Spinal cord (tissue), 10 donors: ENCODE measurements at places on chromosomes 16 and 17. TPM values are rescaled to one million over a fixed set of nuclear protein-coding genes. Genes with fewer than 3 reads are reported as not detected.

DNA sequence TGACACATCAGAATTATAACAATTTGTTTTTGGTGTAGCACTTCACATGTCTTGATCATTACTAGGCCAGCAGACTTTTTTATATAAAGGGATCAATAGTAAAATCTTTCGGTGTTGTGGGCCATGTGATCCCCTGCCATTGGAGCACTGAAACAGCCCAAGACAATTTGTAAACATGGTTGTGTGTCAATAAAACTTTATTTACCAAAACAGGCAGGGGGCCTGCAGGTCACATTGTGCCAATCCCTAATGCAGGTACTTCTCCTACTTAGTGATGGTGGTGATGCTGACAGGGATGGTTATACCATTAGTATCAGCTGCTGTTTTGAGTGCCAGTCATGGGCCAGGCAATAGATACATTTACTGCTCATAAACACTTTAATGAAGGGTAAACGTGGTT is 319.9 kb downstream of the SNX29 start:
- no peak overlapping the region for H3K4me3 ChIP-seq
- no peaks in the 10 kb centered on the region for H3K36me3 ChIP-seq
- no peak for DNase-seq
- H3K4me1 ChIP-seq: no peaks in the 10 kb centered on the region

DNA sequence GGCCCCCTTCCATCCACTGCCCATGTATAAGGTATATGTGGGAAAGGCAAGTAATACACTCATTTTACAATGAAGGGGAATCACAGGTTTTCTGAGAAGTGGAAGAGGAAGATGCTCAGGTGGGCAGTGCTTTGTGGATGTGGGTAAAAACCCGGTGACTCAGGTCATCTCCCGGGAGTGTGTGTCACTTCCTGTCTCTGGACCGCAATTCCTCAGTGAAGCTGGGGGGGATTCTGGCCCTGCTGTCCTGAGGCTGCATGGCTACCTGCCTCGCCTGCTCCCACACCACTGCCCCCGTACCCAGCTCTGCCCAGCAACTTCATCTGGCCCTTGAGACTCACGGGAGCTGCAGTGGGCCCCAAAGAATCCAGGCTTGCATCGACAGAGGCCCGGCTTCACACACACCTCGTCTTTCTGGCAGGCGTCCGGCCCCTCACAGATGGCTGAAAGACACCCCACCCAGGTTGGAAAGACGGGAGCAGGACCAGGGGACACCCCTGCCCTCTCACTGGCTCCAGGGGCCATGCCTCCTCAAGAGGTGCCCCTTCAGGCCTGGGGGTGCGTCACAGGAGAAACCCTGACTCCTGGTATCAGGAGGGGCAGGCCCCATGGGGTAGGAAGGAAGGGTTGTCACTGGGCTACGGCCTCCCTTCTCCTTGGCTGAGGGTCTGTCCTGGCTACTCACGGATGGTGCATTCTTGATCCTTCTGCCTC is 882 bp downstream of the SCARF1 start:
- H3K27me3 ChIP-seq: peaks cover 3% of the 10 kb centered on the region
- peak overlapping the region; percentile 21 for H3K4me3 ChIP-seq
- peaks cover 65% of the 10 kb centered on the region for H3K4me1 ChIP-seq
- peak overlapping the region; percentile 6 for H3K27ac ChIP-seq

- H3K36me3 ChIP-seq: no peaks in the 10 kb centered on the region
- H3K27ac ChIP-seq: no peak overlapping the region
- DNase-seq: no peak
- H3K4me1 ChIP-seq: peaks cover 12% of the 10 kb centered on the region
- H3K27me3 ChIP-seq: no peaks in the 10 kb centered on the region
These were observed 107.9 kb downstream of the SMG6 start for GRCh38 chr17:2195729-2196128.

DNA sequence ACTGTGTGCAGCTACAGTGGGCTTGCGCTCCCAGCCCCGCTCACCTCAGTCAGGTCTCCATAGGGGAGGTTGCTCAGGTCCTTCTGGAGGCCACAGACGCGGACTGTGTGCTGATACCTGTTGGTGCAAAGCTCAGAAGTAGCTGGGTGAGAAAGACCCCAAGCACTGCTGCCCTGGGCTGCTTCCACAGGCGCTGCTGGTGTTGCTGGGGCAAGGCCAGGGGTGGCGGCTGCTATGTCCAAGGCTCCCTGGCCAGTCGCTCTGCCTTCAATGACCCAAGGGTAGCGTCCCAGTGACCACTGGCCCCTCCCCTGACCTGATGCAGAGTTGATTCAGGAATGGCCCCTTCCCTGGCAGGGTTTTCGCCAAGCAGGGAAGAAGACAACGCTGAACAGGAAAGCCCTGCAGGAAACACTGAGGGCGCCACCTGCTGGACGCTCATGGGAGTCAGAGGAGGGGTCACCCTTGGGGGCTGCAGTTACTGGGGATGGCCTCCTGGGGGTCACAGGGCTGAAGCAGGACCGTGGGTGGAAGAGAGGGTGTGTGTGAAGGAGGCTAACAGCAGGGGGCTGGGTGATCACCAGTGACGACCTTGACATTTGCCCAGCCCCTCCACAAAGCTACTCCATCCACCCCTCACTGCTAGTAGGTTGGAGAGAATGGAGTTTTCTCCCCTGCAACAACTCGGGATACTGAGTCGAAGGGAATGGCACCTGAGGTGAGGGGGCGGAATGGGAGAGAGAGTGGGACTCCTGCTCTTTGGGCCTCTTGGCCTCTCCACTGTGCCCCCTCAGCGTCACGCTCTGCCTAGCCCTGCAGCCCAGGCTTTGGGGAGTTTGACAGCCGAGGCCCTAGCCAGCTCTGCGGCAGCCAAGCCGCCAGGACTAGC is 38.3 kb downstream of the ABCC12 start:
- peaks cover 5% of the 10 kb centered on the region for H3K4me1 ChIP-seq
- no peak for DNase-seq
- H3K36me3 ChIP-seq: no peaks in the 10 kb centered on the region
- no peaks in the 10 kb centered on the region for H3K27me3 ChIP-seq

DNA sequence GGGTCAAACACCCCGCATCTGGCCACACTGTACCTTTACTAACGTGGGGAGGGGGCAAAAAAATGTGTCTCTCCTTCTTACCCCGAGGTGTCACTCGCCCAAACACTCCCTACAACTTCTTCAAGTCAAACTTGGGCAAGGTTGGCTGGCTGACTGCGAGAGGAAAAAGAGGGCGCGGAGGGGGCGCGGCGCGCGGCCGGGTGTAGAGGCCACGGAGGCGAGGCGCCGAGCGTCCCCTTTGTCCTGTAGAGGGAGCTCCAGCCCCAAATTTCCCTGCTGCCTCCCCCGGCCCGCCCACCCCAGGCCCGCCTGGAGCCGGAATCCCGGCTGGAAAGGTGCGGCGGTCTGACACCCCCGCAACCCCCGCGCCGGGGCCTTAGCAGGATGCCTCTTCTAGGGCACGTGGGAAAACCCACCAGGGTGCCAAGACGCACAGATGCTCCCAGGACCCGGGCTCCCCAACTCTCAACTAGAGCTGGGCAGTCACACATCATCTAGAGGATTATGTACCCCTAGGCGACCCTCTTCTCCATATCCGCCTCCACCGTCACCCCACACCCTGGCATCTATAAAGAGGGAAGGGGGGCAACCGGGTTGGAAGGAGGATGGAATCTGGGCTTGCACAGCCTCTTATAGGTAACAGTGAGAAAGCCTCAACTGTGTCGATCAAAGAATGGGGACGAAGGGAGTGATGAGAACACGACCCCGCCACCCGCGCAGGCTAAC is 4.2 kb downstream of the IRX3 start:
- DNase-seq: peak; percentile 69
- H3K4me3 ChIP-seq: no peak overlapping the region
- peaks cover 85% of the 10 kb centered on the region for H3K27me3 ChIP-seq
- H3K4me1 ChIP-seq: peaks cover 60% of the 10 kb centered on the region
- H3K27ac ChIP-seq: no peak overlapping the region
- H3K36me3 ChIP-seq: peaks cover 16% of the 10 kb centered on the region

DNA sequence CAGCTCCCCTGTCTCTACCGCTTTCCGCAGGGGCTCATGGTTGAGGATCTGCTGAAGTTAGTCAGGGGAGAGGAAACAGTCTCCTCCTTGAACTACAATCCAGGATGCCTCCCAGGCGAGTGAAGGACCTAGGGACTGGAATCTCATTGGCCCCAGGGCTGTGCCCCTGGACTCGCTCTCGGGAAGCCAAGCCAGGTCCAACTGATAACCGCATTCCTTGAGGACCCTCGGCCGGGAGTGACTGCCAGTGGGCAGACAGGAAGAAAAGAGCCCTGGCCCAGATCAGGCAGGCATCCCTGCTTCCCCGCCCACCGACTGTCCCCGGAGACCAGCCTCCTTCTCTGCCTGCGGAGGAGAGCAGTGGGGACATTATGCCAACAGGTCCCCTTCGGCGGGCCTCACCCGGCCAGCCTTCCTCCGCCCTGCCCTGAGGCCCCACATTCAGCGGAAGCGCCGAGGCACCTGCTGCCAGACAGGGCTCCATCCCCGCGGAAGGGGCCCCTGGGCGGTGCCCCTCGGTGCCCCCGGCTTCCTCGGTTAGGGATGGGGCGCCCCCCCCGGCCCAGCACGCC is 776 bp downstream of the LRRC75A start:
- H3K4me3 ChIP-seq: peak overlapping the region; percentile 45
- H3K4me1 ChIP-seq: peaks cover 51% of the 10 kb centered on the region
- H3K27ac ChIP-seq: no peak overlapping the region
- peaks cover 3% of the 10 kb centered on the region for H3K36me3 ChIP-seq
- H3K27me3 ChIP-seq: no peaks in the 10 kb centered on the region

DNA sequence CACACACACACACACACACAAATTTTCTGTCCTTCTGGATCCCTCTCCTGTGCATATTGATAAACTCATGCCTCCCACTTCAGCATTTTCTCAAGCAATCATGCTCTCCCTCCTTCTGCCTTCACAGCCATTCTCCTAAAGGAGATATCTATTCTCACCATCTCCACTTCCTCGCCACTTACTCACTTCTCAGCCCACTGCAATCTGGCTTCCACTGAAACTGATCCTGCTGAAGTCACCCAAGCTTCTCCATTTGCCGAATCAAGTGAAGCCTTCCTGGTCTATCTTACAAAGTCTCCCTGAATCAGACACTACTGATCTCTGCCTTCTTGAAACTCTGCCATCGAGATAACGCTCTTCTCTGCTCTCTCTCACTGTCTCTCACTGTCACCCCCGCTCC is 54.0 kb upstream of the GNAO1 start:
- H3K36me3 ChIP-seq: no peaks in the 10 kb centered on the region
- no peaks in the 10 kb centered on the region for H3K27me3 ChIP-seq
- no peak overlapping the region for H3K4me3 ChIP-seq
- no peaks in the 10 kb centered on the region for H3K4me1 ChIP-seq
- no peak overlapping the region for H3K27ac ChIP-seq
- no peak for DNase-seq

- H3K27me3 ChIP-seq: no peaks in the 10 kb centered on the region
- no peaks in the 10 kb centered on the region for H3K4me1 ChIP-seq
These were observed 163.6 kb downstream of the HS3ST3A1 start for GRCh38 chr17:13437966-13438779.

GRCh38 chr16:79563921-79564320 is 36.6 kb downstream of the MAF start:
- no peak overlapping the region for H3K4me3 ChIP-seq
- no peak overlapping the region for H3K27ac ChIP-seq
- no peaks in the 10 kb centered on the region for H3K4me1 ChIP-seq
- no peaks in the 10 kb centered on the region for H3K27me3 ChIP-seq
- no peaks in the 10 kb centered on the region for H3K36me3 ChIP-seq
- no peak for DNase-seq

DNA sequence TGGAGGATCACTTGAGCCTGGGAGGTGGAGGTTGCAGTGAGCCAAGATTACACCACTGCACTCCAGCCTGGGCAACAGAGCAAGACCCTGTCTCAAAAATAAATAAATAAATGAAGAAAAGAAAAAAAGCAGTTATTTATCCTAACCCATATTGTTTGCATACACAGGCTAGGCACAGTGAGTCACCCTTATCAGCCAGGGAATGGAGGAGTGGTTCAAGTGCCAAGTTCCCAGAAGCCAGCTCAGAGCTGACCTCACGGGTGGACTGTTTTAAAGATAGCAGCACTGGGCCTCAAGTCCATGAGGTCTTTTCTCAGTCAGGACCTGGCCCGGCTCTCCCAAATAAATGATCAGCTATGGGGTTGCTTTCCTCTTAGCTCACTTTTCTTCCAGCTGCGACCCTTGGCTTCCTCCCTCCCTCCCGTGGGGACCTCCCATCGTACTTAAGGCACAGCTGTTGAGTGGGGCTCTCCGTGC is 22.6 kb upstream of the MGAT5B start:
- H3K27me3 ChIP-seq: peaks cover 10% of the 10 kb centered on the region
- no peak overlapping the region for H3K27ac ChIP-seq
- H3K36me3 ChIP-seq: no peaks in the 10 kb centered on the region
- H3K4me1 ChIP-seq: peaks cover 27% of the 10 kb centered on the region
- DNase-seq: no peak

- no peak for DNase-seq
- H3K27me3 ChIP-seq: no peaks in the 10 kb centered on the region
- H3K4me3 ChIP-seq: no peak overlapping the region
- H3K27ac ChIP-seq: no peak overlapping the region
- no peaks in the 10 kb centered on the region for H3K4me1 ChIP-seq
These were observed 435.5 kb downstream of the CA10 start for GRCh38 chr17:51722994-51723393.

DNA sequence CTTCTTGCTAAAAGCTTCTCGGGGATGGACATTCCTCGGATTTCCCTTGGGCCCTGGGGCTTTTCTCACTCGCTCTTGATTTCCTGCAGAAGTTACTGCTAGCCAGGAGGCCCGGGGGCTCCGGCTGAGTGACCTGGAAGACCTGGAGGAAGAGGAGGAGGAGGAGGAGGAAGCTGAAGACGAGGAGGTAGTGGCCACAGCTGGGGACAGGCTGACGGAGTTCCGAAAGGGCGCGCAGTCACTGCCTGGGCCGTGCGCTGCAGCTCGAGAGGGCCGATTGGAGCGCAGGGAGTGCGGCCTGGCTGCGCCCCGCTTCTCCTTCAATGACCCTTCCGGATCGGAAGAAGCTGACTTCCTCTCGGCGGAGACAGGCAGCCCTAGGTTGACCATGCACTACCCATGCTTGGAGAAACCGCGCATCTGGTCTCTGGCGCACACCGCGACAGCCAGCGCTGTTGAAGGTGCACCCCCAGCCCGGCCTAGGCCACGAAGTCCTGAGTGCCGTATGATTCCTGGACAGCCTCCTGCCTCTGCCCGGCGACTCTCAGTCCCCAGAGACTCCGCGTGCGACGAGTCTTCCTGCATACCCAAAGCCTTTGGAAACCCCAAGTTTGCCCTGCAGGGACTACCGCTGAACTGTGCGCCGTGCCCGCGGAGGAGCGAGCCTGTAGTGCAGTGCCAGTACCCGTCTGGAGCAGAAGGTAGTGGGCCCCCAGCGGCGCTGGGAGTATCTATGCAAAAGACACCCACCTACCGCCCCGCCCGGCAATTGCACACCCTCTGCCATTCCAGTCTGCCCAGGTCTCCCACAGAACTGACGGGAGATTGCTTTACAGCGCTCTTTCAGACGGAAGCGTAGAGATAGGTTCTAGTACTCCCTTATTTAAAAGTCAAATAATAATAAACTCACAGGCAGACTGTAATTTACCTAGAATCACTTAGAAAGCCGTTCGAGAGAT is 4.9 kb downstream of the IRX6 start:
- H3K27ac ChIP-seq: no peak overlapping the region
- H3K36me3 ChIP-seq: no peaks in the 10 kb centered on the region
- H3K4me1 ChIP-seq: peaks cover 44% of the 10 kb centered on the region

The PRRT2 gene
- 244 TPM for polyA plus RNA-seq

The CRHR1 gene
- polyA plus RNA-seq: 10.4 TPM

The COG4 gene
- 65.4 TPM for polyA plus RNA-seq

The IKZF3 gene
- 0.08 TPM for polyA plus RNA-seq

The CACNG3 gene
- 18.3 TPM for polyA plus RNA-seq

The DRG2 gene
- 34.6 TPM for polyA plus RNA-seq

The RNF222 gene
- 0.11 TPM for polyA plus RNA-seq

The MYH8 gene
- polyA plus RNA-seq: 0.19 TPM

The TLCD3B gene
- polyA plus RNA-seq: 119 TPM

The COQ7 gene
- 36.2 TPM for polyA plus RNA-seq

The GAST gene
- polyA plus RNA-seq: 0.57 TPM
